ENCODE measurements at places on chromosomes 5 and 9.

- DNase-seq = no peak
Measured at GRCh38 chr5:56631719-56632118, 183.6 kb upstream of the MAP3K1 start.

GRCh38 chr9:129482521-129483414, 138.1 kb downstream of the C9orf50 start:
- DNase-seq = peak; percentile 69

GRCh38 chr9:88816141-88816540, 175.1 kb upstream of the S1PR3 start:
- DNase-seq = no peak

DNA sequence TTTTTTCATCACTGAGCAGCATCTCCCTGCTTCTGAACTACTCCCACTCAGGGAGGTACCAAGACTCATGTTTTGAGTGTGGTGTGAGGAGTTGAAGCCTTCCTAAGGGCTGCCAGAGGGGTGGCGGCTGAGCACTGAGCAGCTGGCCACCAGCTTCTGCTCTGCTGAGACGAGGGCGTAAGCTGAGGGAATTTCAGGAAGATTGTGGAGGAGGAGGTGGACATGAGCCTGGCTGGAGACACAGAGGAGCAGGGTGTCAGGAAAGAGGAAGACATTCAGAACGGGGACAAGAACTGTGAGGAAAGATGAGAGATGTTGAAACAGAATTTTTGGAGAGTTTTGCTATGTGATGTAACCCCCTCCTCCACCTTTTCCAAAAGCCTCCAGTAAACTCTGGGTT, 7.8 kb downstream of the LCP2 start:
- DNase-seq = no peak

DNA sequence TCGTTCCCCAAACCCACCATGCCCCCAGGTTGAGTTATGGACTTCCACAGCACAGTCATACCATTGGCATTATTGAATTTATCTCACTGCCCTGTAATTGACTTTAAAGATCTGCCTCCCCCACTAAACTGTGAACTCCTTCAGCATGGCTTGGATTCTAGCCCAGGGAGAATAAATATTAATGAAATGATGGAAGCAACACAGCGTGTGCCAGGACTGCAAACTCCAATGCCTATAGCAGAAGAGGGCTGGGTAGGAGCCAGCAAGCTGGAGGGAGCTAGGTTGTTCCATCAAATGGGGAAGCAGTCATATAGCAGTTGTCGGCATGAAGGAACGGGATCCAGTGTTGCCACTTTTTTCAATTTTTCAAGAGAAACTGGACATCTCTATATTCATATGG, 69.0 kb upstream of the MSX2 start:
- DNase-seq = no peak

GRCh38 chr9:117957267-117957666, 253.1 kb downstream of the TLR4 start:
- no peak for DNase-seq

DNA sequence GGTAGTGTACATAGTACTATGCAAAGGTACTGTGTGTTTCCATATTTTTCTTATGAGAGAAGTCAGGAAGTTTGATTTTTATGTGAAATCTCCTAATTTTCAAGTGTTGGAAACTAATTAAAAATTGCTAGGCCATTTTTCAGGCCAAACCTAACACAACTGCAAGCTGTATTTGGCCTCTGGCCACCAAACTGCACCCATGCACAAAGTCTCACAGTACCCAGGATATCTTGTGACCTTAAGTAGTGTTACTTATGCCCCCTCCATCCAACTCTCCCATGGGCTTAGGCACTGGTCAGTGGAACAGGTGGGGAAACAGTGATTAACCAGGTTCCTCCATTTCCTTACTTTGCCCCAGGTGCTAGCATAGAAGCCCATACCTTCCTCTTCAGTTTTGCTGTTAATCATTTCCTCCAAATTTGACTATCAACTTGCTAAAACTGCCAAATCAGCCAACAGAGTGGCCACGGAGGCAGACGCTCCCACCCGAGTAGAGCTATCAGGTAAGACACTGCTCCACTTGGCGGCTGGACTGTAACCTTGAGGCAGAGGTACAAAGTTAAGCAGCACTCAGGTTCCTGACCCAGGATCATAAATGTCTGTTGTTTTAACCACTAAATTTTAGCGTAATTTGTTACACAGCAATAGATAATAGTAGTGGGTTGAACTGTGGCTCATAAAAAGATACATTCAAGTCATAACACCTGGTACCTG, 19.5 kb upstream of the KIF27 start:
- no peak for DNase-seq

DNA sequence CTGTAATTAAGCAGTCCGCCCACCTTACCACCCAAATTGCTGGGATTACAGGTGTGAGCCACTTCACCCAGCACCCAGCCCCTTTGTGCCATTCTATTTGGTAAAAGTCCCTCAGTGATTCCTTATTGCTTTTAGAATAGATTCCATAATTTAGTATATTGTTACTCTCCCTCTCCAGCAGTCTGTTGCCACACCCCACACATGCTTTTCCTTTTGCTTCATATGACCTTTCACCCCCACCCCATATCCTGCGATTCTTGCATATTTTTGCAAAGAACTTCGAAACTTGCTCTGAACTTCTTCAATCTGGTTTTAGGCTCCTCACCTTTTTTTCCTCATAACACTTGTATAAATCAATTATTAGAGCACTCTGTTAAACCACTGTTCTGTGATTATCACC, 100.2 kb downstream of the MTREX start:
- DNase-seq = no peak

DNA sequence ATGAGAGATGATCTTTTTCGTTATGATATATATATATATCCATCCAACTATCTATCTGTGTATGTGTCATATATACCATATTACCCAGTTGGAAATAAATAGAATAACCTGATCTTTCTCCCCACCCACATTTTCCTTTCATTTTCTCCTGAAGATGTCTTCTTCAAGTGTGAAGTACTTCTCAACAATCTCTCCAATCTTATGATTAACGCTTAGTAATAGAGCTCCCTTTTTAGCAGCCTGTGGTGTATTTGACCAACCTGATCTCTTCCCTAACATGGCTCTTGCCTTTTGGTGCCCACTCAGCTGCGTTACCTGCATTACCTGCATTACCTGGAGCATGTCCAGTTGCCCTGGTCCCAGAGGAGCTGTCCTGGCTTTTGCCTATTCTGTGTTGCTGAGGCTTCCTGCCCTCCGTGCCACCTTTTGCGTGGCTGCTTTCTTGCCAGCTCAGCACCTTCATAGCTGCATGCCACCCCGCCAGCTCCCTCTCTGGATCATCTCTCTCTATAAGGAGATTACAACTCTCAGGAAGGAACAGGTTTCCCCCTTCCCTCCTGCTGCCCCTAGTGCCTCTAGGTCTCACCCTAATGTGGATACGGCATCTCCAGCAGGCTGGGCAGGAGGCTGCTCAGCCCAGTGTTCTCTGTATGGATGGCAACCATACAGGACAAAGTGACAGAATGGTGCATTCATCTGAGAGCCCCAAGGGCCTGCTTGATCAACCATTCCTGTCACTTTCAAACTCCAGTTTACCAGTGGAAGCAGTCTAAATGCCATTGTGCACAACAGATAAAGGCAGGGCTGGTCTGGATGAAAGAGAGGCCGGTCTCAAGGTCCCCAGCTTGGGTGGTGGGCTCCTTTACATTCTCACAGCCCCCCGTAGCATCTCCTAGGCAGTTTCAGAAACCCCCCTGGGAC, 126.7 kb downstream of the GADD45G start:
- no peak for DNase-seq

GRCh38 chr5:134874831-134875655, 872 bp downstream of the TXNDC15 start:
- peak; percentile 57 for DNase-seq

DNA sequence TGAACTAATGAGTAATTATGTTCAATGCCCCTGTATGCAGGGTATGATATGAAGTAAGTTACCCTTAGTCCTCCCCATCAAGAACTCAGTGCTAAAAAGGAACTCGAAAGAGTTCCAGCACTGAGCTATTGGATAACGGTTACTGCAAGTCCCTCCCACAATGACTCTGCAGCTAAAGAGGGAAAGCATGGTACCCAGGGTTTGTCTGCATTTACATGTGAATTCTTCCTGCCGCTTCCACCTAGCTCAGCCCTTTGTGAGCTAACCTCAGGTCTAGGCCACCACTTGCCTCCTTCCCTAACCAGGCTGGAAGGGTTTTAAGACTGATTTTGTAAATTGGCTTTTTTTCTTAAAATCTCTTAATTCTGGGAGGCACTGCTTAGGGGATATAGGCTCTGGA, 376.8 kb downstream of the EBF1 start:
- no peak for DNase-seq

DNA sequence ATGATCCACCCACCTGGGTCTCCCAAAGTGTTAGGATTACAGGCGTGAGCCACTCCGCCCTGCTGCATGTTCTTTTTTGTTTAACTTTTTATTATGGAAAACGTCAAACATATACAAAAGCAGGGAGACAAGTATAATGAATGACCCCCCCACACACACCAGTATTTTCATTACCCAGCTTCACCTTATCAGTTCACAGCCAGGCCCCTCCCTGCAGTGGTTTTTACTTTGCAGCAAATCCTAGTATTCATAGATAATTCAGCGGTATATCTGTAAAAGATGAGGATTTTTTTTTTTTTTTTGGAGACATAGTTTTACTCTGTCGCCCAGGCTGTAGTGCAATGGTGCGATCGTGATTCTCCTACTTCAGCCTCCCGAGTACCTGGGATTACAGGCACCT, 2.3 kb downstream of the POMT1 start:
- DNase-seq = no peak

DNA sequence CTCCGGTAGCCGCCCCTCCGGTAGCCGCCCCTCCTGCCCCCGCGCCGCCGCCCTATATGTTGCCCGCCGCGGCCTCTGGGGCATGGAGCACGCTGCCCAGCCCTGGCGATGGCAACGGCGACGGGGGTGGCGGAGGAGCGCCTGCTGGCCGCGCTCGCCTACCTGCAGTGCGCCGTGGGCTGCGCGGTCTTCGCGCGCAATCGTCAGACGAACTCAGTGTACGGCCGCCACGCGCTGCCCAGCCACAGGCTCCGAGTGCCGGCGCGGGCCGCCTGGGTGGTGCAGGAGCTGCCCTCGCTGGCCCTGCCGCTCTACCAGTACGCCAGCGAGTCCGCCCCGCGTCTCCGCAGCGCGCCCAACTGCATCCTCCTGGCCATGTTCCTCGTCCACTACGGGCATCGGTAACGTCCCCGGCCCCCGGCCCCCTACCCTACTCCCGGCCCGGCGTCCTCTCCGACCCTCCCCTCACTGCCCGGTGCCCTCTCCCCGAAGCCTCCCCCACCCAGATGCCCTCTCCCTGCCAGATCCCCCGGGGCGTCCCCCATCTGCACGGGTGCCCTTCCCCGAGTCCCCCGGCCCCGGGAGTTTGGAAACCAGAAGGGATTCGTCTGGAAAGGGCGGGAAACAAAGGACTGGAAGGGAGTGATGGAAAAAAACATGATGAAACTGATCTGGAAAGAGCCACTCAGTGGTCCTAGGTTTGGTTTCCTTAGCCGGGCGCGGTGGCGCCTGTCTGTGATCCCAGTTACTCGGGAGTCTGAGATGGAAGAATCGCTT, 417 bp downstream of the SRD5A1 start:
- DNase-seq = peak; percentile 45

DNA sequence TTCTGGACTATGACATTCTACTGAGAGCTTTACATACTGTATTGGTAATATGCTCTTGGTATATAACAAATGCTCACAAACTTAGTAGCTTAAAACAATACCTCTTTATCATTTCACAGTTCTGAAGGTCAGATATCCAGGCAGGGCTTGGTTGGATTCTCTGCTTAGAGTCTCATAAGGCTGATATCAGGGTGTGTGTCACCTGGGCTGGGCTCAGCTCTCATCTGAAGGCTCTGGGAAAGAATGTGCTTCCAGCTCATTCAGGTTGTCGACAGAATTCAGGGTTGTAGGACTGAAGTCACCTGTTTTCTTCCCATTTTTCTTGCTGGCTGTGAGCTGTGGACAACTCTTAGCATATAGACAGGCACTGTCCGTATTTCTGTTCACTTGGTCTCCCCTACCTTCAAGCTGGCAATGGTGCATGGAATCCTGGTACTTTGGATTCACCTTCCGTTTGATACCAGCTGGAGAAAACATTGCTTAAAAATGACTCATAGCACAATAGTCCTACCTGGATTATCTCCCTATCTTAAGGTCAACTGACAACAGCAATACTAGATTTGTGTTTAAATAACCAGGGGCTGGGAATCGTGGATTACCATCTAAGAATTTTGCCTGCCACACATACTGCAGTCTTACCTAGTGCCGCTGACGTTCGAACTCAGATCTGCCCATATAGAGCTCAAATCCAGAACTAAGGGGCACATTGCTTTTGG, 69.2 kb downstream of the RCL1 start:
- DNase-seq = no peak

DNA sequence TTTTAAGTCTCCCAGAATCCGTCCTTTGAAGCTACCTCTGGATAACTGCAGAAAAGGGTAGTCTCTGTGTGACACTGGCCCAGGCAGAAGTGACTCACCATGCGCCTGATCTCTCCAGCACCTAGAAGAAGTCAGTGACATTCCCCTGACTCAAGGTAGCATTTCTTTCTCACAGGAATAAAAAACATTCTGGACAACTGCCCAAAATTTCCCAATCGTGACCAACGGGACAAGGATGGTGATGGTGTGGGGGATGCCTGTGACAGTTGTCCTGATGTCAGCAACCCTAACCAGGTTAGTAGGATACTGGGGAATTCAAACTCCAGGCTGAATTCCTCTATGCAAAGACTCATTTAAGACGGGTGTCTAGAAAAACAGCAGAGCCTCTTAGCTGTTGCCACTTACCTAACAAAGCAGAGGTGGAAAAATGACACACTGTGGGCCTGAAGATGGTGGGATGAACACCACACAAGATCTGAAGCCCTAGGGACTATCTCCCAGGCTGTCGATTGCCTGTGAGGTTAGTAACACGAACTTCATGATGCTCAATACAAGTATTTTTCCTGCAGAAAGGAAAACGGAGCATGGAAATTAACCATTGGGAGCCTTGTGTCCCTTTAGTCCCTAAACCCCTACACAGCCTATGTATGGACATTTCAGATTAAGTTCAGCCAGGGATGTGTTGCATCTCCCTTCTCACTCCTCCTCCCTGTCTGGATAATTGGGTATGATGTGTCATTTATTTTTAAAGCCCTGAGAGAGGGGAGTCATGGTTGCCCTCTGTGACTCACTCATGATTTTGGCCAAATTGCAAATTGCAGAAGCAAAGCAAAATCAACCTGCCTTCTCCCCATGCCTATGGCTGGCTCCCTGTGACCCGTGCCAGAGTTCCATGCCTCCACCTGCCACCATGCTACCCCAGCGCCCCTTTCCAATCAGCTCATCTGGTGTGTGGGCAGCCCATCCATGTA, 37.2 kb downstream of the THBS4 start:
- no peak for DNase-seq
